ENCODE measurements at places on chromosomes 4 and X.

DNA sequence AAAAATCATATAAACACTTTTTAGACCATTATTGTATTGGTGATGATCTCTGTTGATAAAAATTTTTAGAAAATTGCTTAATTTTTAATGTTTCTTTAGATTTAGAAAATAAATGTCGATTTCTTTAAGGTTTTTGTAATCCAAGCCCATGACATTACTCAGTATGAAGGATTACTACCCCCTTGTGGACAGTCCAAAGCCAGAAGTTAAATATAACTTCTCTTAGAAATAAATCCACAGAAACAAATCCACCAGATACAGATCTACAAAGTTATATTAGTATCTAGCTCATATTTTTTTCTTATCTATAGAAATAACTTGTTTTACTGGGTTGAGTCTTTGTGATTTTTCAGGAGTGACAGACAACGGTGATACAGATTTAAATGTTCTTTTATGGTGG, 18.9 kb downstream of the TIFA start:
- DNase-seq: no peak

- DNase-seq: no peak
Observed at GRCh38 chr4:37588150-37588549, 98.0 kb downstream of the RELL1 start.

GRCh38 chr4:83558680-83559079, 22.8 kb downstream of the GPAT3 start:
- no peak for DNase-seq

DNA sequence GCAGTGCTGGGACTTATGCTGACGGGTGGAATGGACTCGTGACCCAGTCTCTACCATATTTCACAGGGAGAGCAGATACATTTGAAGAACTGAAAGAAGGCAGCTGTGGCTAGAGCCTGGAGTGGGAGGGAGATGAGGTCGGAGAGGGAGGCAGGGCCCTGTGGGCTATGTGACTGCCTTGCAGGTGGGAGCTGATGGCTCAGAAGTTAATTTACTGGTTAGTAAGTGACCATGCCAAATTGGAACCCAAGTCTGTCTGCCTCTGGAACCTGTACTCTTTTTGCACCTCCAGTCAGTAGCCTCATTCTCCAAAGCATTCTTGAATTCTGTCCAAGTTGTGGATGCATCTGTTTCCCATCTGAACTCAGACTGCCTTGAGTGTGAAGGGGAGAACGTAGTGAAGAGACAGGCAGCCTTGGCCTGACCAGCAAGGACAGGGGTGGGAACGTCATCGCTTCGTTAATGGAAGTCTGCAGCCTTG, 92.3 kb downstream of the REPS2 start:
- no peak for DNase-seq

- DNase-seq: no peak
Observed at GRCh38 chr4:126633306-126633705, 999.5 kb upstream of the INTU start.

DNA sequence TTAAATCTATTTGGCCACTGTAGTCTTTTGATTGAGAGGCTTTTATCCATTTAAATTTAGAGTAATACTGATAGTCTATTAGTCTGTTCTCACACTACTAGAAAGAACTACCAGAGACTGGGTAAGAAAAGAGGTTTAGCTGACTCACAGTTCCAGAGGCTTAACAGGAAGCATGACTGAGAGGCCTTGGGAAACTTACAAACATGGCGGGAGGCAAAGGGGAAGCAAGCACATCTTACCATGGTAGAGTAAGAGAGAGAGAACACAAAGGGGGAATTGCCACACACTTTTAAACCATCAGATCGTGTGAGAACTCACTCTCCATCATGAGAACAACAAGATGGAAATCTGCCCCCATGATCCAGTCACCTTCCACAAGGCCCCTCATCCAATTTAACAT, 410.9 kb downstream of the PDGFC start:
- no peak for DNase-seq

DNA sequence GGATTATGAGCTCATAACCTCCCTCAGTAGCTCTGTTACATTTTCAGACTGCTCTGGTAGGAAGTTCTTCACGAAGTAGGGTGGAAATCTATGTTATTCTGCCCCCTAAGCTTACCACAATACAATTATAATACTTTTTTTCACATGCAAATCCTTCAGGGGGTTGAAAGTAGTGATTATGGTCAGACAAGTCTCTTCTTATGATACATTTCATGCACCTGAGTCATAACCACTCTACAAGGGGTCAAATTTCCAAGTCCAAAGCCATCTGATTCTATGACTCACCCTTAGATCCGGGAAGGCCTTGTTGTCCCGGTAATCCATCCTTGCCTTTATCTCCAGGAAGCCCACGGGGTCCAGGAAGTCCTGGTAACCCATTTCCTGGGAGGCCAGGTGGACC, 95.2 kb downstream of the ATG4A start:
- DNase-seq: no peak

DNA sequence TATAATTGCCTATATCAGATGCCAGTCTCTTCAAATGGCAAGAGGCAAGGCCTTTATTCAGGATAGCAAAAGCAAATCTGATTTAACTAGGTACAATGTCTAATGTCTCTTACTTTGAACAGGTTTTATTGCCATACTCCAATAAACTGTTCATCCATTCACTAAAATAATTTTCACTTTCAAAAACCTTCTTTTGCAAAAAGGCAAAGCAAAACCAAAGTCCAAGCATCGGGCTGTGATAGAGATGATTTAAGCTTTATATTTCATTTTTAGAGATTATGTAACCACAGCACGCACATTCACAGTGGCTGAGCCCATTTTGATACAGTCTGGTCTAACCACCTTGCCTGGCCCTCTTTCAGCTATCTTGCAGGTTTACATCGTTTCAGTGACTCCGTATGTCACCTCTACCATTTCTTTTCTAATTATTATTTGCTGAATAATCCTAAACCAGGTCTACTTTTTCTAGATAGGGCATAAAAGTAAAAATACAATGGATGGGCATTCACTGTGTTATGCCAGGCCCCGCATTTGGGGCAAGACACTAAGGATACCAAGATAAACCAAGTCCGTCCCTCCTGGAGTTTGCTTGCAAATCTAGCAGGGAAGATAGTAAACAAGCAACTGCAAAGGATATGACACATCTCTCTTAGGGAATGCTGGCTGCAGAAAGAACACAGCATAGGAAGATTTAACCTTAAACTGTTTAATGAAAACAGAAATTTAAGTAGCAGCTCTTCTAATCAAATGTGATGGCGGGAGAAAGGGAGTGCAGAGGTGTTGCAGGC, 1.8 kb downstream of the CASP3 start:
- no peak for DNase-seq

DNA sequence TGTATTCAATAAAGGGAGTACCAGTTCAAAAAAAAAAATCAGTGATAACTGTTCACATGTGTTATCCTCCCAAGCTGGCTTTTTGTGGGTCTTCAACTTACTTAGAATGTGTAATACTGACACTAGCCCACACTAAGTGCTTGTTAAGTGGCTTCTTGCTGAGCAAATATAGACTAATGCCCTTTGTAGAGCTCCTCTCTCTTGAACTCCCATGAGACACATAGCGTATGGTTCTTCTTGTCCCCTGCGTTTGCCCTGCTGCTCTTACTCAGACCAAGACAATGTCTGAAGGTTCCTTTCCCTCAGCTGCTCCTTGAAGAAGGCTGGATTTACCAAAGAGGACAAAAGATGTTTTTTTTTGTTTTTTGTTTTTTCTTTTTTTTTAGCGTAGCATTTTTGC, 110.9 kb downstream of the FRAS1 start:
- DNase-seq: no peak

Data from islet precursor cell (in vitro differentiated cells).